ENCODE measurements at places on chromosomes 1 and 21. TPM values are rescaled to one million over a fixed set of nuclear protein-coding genes. Genes with fewer than 3 reads are reported as not detected.
A peak's percentile ranks its signal among the peaks of the same experiment; 100 is the strongest.

DNA sequence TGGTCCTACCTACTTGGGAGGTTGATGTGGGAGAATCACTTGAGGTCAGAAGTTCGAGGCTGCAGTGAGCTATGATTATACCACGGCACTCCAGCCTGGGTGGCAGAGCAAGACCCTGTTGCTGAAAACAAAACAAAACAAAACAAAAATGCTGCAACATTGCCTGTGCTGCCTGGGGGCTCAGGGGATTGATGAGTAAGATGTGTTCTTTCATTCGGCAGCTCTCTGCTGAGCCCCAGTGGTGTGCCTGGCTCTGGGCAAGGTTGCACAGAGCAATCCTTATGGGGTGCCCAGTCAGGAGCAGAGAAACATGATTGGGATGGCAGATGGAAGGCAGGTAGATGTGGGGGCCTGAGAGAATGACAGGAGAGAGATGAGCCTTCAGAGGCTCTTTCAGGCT is 28.6 kb upstream of the KDM4A start:
- DNase-seq, result no peak

The NECTIN4 gene
- 4.0 TPM for polyA plus RNA-seq

GRCh38 chr1:51750729-51751128 is 127.8 kb downstream of the NRDC start:
- no peak for DNase-seq

The UFC1 gene
- polyA plus RNA-seq, result 142 TPM

DNA sequence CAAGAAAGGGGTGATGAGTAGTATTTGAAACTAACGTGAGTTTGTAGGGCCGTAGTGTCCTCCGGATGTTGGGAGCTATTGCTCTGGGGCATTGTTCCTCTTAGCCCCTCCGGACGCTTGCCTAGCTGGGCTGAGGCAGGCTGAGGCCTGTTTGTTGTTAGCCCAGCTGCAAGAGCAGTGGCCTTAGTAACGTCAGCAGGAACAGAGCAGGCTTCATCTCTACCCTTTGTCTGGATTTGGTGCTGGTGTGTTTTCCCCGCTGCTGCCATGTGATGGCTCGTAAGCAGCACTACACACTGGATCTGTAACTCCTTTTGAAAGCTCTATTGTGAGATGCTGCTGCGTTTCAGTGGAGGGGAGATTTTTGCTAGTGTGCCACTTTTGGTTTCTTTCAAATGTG is 57.6 kb downstream of the DNM3 start:
- no peak for DNase-seq

- DNase-seq, result peak; percentile 41
Observed at GRCh38 chr1:89995598-89996449, 914 bp downstream of the ZNF326 start.

The PUSL1 gene
- polyA plus RNA-seq, result 6.9 TPM

The C1orf226 gene
- polyA plus RNA-seq, result 16.9 TPM
